CD4-positive, alpha-beta T cell treated with Interleukin-17A for 1 hour (primary cell): ENCODE measurements at places on chromosomes 2 and 18.

GRCh38 chr18:10476338-10476791 lies 21.9 kb downstream of the APCDD1 start:
- DNase-seq: no peak

- DNase-seq: no peak
These were observed 387.0 kb downstream of the MTX2 start for GRCh38 chr2:176656038-176656775.

- no peak for DNase-seq
These were observed 31.5 kb upstream of the HAAO start for GRCh38 chr2:42823744-42824453.

DNA sequence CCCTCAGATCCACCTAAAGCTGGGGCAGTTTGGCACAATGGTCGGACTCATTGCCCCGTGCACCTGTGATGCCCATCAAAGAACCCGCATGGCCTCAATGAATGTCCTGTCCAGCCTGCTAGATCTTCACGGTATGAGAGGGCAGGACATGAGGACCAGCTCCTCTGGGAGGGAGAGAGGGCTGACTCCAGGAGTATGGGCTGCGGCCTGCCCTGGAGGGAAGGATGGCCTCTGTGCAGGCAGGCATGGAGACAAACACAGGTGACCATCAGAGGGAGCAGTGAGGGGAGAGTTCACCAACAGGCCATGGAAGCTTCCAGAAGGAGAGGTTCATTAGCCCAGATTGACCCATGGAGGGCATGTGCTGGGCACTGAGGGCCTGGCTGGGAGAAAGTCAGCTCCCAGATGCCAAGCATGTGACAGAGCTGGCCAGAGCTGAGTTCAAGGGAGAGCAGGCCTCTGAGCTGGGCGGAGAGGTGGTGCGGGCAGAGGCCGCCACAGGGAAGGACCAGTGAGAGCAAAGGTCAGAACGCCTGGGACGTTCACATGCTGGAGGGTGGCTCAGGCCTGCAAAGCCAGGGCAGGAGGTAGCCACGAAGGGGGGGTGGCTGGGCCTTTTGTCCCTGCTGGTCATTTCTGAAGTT lies 36.2 kb downstream of the HJURP start:
- no peak for DNase-seq

DNA sequence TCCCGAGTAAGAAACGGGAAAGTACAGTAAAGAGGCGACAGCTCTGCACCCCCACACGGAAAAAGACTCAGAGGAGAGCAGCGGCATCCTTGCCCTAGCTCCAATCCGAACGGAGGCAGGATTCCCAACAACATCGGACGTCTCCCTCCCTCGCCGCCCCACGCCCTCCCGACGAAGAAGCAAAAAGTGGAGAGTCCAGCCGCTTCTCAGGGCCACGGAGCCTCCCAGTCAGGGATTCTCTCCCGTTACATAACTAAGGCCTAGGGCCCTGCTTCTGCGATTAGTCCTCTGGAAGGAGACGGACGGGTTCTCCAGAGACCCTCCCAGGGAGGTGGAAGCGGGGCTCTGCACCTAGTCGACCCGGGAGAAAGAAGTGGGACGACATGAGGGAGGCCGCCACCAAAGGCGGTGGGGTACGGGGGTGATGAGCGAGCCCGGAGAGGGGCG lies 587 bp downstream of the SUMO1 start:
- peak; percentile 6 for DNase-seq

DNA sequence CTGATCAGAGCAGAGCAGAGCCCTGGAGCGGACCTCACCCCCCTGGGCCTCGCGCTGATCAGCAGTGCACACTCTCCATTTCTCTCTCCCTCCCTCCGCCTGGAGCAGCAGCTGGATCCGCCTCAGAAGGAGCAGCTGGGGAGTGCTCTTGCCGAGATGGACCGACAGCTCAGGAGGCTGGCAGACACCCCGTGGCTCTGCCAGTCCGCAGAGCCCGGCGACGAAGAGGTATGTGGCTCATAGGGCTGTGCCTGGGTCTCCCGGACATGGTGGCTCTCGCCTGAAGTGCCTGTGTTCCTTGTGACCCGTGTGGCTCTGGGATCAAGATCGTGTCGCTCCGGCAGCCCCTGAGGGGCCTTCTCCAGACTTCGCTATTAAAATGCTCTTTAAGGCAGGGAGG lies 102.5 kb downstream of the USP40 start:
- no peak for DNase-seq

DNA sequence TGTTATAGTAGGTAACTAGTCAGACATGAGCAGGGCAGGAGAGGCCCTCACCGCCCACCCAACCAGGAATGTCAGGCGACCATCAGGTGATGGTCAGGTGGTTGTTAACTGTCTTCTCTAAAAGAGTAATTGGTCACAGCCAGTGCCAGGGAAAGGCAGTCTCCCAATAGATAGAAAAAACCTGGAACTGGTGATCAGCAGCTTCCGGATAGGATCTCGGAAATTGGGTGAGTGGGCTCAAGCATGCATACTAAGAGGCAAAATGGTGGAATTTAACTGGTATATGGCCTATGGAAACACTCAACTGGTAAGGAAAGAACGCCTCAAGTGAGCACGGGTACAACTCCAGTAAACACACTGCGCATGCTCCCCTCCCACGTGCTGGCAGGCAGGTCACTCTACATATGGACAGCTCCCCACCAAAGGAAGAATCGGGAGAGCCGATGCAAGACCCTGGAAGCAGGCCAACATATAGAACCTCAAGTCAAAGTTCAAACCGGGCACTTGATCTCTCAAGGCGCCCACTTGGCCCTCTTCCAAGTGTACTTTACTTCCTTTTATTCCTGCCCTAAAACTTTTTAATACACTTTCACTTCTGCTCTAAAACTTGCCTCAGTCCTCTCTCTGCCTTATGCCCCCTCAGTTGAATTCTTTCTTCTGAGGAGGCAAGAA lies 43.5 kb upstream of the TMEM131 start:
- no peak for DNase-seq
